Natural killer cell treated with Interleukin-12 subunit alpha and Interleukin-12 subunit beta and Interleukin-15 and Interleukin-18, amount 100 ng/mL, for 72 hours (primary cell): ENCODE measurements at places on chromosomes 3 and 15. TPM values are rescaled to one million over a fixed set of nuclear protein-coding genes. Genes with fewer than 3 reads are reported as not detected.

GRCh38 chr3:133475245-133476010 lies 75.6 kb downstream of the BFSP2 start:
- no peak for DNase-seq

- DNase-seq = no peak
These were observed 598.9 kb upstream of the GRM7 start for GRCh38 chr3:6262010-6262409.

DNA sequence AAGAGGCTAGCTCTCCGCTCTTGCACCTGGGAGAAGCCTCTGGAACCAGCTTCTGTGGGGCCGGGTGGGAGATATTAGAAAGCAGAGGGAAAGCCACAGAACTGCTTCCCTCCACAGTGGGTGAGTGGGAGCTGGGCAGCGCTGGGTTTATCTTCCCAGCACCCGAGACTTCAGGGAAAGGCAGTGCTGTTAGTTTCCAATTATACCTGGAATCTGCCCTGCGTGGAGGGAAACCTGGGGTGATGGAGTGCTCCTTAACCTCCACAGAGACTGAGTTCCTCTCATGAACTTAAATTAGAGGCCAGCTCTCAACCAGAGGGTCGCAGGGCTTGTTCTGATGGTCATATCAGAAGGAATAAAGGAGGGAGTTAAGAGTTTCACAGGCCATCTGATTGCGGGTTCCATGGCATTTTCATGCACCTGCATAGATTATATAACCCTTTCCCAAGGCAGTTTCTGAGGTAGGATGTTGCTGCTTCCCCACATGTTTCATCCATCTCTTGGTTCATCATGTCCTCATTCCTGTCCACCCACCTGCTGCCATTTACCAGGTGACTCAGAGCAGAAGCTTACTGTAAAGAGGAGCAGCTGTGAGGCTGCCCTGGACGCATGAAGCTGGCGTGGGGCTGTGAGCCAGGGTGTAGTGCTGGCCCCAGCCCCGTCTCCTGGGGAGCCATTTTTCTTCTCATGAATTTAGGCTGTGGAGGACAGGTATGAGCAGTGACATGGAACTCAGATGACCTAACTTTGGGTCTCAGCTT lies 42.5 kb downstream of the CA12 start:
- no peak for DNase-seq

GRCh38 chr3:153463895-153464294 lies 301.9 kb downstream of the RAP2B start:
- DNase-seq = no peak

GRCh38 chr3:181966393-181966792 lies 254.7 kb downstream of the SOX2 start:
- no peak for DNase-seq

GRCh38 chr3:32340611-32341365 lies 50.9 kb upstream of the CMTM7 start:
- DNase-seq = no peak

DNA sequence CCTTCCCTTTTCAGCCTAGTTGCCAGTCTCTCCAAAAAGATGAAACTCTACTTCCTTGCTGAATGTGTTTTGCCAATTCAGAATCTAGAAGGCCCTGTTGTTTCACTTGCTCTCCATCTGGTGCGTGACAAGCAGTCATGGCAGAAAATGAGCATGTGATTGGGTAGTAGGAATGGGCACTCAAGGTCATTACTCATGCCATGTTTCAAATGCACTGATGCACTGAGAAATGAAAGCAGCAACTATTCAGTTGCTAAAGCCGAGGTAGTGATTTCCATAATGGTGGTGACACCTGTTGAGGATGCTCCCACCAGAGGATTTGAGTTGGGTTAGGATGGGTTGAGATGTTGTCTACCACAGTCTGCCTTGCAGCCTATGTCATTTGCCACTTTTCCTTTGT lies 12.7 kb downstream of the ZBTB38 start:
- DNase-seq = no peak

DNA sequence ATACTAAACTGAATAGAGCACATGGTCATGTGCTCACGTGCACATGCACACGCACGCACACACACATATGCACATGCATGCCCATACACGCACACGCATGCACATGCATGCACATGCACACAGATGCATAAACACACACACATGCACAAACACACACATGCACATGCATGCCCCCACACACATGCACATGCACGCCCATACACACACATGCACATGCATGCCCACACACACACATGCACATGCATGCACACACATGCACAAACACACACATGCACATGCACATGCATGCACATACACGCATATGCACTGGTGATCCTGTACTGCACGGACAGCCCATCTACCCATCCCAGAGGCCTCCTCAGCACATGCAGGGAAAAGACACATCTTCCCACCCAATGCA lies 426.6 kb downstream of the OCA2 start:
- no peak for DNase-seq

DNA sequence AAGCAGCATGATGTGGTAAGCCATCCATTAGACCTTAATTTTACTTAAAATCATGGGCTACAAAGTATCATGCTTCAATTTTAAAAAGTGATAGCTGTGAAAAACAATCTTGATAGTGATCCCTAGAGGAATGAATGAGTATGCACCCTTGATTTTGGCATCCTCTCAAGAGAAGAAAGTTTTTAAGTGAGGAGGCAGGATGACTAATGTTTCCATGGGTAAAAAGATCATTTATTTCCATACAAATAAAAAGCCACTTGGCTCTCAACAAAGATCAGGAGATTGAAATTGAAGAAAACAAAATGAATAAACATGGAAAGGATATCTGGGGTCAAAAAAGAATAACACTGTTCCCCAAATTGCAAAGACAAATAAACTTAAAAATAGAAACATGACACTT lies 305.4 kb downstream of the MEX3B start:
- no peak for DNase-seq

GRCh38 chr3:43434431-43434830 lies 148.1 kb downstream of the SNRK start:
- DNase-seq = no peak

DNA sequence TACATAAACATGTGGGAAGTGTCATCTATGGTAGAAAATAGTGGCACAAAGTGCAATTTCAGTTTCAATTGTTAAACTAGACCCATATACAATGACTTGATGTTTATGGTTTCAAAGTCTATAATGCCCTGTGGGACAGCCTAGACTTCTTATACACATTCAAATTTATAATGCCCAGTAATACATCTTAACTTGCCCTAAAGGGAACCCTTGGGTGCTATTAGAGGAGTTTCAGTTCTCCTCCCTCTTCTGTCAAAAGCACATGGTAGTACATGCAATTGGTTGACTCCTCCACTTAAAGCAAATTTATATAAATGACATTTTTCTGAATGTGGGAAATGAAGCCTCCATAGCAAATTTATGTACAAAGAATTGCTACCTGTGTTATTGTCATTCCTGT lies 30.2 kb upstream of the OR5K4 start:
- DNase-seq = no peak

- DNase-seq = no peak
These were observed 36.8 kb downstream of the RBMS3 start for GRCh38 chr3:29317659-29318173.

- no peak for DNase-seq
These were observed 268.0 kb downstream of the NAALADL2 start for GRCh38 chr3:175127075-175127662.

DNA sequence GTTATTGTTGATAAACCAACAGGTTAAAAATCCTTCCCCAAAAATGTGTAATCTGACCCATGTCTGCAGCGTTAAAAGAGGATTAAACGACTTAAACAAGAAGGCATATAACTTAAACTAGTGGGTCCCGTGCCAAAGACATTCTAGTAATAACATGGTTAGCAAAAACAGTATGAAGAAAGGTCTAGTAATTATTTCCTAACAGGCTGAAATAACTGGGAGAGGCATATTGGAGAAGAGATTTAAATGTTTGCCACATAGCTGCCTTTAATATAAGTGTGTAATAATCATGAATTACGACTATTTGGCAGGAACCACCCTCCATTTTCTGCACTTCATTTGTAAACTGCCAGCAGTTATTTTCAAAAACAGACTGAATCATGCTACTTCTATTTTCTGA lies 67.7 kb upstream of the CSPG5 start:
- DNase-seq = no peak

GRCh38 chr3:71045212-71045916 lies 538.2 kb downstream of the FOXP1 start:
- no peak for DNase-seq

DNA sequence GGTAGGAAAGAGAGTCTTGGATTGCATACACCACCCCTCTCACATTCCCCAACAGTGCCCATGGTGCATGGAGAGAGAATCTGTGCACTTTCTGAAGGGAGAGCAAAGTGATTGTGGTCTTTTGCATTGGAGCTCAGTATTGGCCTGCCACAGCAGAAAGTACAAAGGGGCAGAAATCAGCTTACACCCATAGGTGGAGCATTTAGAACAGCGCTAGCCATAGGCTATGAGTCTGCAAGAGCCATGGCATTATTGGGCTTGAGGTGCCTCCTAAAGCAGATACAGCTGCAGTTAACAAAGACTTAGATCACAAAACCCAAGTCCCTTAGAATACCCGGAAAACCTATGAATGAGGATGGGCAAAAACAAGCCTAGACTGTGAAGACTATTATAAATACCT lies 21.8 kb downstream of the SI start:
- DNase-seq = no peak

DNA sequence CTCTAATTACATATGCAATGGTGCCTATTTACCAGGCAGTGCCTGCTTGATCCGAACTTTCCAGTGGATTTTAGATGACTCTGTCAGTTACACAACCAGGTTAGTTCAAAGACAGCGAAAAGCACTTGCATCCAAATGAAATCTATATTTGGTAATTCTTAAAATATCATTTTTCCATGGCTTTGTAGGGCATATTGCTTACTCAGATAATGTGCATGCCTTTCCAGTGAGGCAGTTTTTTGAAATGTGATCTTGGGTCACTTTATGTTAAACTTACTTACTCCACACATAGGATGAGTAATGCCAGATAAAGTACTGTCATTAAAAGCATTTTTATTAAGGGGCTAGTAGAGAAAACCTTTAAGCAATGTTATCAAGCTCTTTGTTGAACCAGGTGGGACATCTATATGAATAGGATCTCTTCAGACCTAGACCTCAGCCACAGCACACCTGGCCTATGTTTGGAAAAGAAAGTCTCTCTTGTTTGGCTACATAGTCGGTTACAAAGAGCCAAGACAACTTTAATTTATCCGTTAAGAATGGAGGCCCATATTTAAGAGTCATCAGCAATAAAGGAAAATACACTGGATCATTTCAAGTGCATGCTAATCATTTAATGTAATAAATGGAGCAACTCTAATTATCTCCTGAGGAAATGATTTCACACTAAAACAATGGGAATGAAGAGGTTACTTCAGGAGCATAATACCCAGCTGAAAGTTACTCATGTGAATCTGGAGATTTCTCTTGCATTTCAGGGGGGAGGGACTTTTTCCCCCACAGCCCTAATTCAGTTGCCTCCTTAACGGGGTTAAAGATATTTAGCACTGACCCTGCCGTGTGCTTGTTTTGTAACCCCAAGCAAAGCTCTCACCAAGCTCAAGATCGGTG lies 56.3 kb upstream of the TMCO5A start:
- DNase-seq = no peak

- DNase-seq = no peak
These were observed 3.6 kb downstream of the LSAMP start for GRCh38 chr3:116441652-116442051.

DNA sequence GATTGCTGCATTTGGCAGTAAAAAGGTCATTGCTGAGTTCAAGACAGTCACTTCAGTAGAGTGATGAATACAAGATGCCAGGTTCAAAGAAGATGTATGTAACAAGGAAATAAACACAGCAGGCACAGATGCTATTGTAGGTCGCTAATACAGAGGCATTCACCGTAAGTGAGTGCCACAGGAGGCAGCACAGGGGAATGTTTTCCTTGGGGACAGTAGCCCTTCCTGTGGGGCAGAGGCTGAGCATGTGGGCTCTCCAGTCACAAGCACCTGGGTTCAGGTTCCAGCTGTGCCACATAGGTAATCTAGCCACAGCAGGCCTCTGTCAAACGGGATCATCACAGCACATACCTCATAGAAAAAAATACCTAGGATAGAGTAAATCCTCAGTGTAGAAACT lies 86.3 kb downstream of the RSL24D1 start:
- DNase-seq = no peak

GRCh38 chr3:71407823-71408222 lies 175.7 kb downstream of the FOXP1 start:
- no peak for DNase-seq

DNA sequence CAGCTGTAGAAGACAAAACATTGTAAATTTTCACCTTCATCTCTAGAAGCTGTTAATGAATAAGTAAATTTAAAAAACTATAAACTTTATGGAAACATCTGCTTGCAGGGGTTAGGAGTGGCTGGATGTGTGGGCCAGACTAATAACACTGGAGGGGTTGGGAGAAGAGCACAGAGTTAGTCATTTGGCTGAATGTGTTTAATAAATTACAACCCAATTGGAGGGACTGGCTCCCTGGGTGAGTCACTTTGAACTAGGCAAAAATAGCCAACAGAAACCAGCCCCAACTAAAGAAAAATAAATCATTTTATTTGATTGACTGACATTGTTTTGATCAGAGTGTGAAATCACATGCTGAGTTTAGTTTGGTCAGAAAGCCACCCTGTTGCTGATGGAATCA lies 21.8 kb downstream of the DGKG start:
- no peak for DNase-seq

DNA sequence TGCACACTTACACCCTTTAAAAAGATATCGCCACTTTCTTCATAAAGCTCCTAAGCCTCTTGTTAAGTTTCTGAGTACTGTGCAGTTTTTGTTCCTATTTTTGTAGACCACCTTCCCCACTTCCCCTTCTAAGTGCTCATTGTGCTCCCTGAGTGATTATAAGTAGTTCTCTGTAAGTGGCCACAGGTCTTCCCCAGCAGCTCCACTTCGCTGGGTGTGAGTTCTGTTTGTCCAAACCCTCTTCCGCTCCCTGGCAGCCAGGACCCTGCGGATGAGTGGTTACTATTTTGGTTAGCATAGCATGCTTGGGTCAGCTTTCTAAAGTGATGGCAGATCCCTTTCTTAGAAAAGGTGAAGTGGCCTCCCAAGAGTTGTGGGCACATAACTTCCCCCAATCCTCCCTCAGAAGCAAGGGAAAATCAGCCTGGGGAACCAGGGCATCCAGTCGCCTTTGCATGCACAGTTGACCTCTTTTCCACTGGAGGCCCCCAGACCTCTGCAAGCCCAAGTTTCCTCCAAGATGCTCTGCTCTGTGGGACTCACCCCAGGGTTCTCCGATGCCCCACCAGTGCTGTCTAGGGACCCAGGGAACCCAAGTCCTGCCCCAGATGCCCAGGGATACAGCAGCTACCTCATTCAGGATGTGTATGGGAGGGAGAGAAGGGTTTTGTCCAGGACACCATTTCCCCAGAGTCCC lies 69.6 kb downstream of the ATP10A start:
- no peak for DNase-seq

TEX55 gene
- total RNA-seq = not detected

PSTPIP1 gene
- total RNA-seq = 167 TPM

HESX1 gene
- not detected for total RNA-seq

GRK7 gene
- total RNA-seq = 0.12 TPM

KLHL40 gene
- not detected for total RNA-seq

RBPMS2 gene
- 1.7 TPM for total RNA-seq

SCAANT1 gene
- total RNA-seq = 2.6 TPM

ACKR4 gene
- total RNA-seq = not detected

MEGF11 gene
- total RNA-seq = not detected

SOX2 gene
- not detected for total RNA-seq
